ENCODE measurements at places on chromosomes 1 and 21.

DNA sequence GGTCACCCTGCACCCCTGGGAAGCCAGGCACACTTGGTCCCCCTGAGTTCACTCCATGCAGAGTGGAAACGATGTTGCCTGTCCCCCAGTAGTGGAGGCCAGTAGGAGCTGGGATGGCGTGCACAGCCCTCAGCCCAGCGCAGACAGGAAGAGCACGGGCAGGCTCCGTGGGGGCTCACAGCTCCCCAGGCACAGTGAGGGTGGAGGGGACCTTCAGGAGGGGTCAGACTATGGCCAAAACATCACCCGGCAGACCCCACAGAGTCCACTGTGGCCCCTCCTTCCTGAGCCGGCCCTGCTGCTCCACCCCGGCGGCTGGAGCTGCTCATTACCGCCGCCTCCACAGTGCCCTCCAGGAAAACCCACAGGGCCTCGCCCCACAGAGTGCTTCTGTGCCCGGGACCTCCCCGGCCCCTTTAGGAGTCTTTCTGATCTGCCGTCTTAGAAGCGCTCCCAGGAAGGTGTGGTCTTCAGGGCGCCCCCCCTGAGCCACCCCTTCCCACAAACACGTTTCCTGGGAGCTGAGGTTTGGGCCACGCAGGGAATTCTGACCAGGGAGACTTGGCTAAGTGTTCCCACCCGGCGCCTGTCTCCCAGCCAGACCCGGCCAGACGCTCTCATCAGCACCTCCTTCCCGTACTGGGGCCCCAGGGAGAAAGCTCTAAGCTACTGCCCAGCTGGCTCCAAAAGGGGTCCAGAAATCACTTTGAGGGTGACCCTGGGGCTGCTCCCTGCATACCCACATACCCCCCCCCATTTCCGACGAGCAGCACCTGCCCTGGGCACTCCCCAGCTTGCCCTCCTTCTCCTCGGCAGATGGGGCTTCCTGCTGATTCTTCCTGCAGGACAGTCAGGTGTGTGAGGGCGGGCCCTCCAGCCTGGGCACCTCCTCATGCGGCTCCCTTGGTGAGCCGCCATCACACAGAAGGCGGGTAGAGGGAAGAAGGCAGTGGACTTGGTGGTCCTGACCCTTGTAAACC lies 38.8 kb downstream of the RIPK4 start:
- no peak for DNase-seq

DNA sequence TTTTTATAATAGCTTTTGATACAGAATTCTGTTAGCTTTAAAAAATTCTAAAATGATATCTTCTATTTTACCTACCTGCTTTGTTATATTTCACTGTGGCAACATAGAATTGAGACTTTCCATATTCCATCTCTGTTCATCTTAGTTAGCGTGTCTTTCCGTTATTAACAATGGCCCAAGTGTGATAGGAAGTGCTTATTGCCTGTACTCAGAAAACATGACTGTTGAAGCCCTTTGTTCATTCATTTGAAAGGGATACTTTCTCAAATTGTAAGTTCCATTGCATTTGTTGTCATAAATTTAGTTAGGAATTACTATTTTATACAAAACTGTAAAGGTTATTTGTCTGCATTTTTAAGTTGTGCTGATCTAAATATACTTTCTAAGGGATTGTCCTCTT lies 73.1 kb downstream of the LAMC1 start:
- DNase-seq, result no peak

- DNase-seq, result no peak
Measured at GRCh38 chr1:10856863-10857598, 60.6 kb upstream of the CASZ1 start.

- no peak for DNase-seq
Measured at GRCh38 chr21:33189237-33189636, 40.5 kb upstream of the IFNAR2 start.

DNA sequence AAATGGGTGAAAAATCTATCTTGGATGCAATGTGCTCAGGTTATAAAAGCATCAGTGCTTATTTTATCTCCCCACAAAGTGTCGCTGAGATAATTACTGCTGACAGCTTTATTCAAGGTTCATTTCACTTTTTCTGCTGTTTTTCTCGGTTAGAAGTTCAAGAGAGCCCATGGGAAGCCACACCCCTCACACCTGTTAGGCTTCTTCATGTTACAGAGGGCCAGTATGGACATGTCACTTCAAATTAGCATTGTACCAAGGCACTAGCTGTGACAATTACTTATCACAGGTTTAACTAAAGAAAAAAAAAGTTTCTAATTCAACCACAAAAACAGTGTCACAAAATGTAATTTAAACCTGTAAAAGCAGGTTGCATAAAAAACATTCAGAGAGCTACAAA lies 187.3 kb upstream of the DMRTA2 start:
- no peak for DNase-seq

DNA sequence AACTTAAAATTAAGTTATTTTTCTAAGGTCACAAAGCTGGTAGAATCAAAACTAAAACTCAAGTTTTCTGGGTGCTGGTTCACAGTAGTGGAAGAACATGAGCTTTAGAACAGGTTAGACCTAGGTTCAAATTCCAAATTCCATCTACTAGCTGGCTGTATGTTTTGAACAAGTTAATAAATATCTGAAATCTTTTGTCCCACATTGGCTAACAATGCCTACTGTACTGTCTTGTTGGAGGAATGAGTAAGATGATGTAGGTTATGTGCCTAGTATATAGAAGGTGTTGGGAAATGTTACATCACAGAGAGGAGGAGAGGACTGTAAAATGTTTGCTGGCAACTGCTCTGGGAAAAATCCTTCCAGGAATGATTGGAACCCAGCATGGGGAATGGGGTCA lies 14.0 kb upstream of the CD247 start:
- DNase-seq, result no peak

GRCh38 chr1:43879414-43879813 lies 54.2 kb upstream of the ARTN start:
- no peak for DNase-seq

DNA sequence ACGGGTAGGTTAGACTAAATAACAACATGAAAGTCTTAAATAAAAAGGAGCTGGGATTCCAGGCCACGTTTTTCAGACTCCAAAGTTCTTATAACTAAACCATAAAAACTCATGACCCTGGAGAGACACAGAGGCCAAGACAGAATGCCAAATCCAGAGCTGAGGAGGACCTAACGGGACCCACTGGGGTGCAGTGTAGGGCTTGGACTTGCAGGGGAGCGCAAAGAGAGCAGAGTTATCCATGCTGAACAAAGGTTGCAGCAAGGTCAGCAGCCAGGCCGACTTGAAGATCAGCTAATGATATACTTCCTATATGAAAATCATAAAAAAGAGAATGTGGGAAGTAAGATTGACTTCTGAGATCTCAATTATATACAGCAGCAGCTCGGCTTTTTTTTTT lies 237.1 kb downstream of the TM2D1 start:
- no peak for DNase-seq

DNA sequence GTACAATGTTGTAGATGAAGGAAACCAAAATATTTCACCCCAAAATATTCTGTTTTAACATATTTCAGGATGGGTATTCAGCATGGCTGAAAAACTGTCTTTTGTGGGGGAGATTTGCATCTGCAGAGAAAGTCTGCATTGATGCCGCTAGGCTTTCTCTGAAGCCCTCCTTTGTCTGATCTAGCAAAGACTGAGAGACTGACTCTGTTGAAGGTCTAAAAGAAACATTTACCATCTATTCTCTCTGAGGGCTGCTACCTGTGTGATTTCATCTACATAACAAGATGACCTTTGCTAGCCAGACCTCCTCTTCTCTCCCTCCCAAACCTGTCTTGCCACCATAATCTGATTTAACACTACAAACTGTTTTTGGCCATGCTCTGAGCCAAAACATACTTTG lies 12.4 kb upstream of the MT1HL1 start:
- DNase-seq, result no peak

DNA sequence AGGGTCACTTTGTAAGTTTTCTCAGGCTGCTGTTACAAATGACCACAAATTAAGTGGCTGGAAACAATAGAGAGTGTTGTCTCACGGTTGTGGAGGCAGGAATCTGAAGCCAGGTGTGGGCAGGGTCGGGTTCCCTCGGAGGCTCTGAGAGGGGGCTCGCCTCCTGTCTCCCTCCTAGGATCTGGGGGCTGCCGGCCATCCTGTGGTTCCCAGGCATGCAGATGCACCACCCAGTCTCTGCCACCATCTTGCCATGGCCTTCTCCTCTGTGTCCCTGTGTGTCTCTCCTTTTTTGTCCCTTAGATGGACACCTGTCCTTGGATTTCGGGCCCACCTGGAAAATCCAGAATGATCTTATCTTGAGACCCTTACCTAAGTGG lies 4.8 kb downstream of the TP73 start:
- no peak for DNase-seq

- no peak for DNase-seq
Measured at GRCh38 chr1:228345201-228345930, 61.3 kb downstream of the TRIM11 start.

GRCh38 chr1:45329445-45329844 lies 2.8 kb downstream of the HPDL start:
- DNase-seq, result no peak

DNA sequence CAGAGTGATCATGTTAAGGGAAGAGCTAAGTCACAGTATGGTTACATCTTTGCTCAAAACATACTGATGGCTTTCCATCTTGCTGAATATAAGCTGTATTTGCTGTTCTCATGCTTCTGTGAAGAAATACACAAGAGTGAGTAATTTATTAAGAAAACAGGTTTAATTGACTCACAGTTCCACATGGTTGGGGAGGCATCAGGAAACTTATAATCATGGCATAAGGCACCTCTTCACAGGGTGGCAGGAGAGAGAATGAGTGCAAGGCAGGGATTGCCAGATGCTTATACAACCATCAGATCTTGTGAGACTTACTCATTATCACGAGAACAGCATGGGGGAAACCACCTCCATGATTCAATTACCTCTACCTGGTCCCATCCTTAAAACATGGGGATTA lies 24.4 kb upstream of the RGS5 start:
- no peak for DNase-seq

DNA sequence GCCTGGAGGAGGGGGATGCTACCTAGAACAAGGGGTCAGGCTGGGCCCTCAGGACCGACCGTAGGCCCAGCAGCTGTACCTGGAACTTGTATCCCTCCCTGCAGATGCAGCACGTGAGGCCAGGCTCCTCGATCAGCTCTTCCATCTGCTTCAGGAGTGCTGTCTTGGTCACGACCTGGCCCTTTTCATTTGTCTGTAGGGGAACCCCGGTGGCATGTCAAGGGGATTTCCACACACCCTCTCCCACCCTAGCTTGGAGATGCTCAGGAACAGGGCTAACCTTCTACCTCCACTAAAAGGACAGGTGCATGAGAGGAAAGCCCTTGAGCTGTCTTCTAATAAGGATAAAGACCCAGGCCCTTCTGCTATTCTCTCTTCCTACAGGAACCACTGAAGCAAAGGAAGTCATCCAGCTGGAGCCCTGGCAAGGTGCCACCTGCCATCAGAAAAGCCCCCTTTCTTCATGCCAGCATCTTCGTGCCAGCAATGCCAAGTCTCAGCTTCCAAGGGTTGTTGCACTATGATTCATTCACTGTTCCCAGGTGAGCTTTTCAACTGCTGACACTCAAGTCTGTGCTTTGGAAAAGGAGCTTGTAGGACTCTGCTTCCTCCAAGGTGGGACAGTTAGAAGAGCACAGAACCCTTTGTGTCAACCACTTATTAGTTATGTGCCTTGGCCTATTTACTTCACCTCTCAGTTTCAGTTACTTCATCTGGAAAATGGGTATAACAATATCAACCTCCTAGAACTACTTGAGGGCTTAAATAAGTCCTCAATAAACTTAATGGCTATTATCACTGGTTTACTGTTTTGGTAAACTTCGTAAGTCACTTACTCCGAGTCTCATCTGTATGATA lies 122.1 kb downstream of the UBR4 start:
- no peak for DNase-seq

DNA sequence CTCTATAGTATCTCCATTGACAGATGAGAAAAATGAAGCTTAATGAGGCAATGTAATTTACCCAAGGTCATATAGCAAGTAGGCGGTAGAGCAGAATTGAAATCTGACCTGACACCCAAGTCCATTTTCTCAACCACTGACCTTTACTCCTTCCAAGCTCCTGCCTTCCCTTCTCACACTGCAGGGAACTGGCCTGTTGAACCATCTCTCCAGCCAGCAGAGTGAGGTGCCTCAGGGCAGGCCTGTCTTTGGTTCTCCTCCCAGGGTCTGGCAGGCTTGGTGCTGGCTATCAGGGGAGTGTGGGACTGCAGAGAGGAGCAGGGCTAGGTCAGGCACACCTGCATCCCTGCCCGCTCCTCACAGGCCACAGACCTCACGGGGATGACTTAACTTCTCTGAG lies 126.8 kb downstream of the BEND5 start:
- no peak for DNase-seq

DNA sequence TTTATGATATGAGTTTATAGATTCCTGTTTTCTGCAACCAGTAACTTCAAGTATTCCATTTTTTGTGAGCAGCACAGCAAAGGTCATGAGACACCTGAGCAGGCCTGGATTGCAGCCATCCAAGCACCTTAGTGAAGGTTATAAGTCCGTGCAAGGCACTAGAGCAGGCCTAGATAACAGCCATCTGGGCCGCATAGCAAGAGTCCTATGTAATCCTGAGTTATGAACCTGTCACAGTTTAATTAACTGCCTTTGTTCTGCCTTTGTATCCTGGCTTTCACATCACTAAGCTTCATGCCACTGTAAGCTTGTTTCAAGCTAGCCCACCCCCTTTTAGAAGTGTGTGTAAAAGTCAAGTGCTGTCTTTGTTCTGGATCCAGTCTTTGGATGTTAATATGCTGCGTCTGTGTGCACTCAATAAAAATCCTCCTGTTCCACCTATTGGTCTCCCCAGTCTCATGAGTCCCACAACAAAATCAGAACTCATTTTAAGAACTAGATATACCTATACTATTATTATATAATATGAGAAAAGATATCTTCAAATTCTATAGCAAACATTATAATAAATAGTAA lies 556.2 kb upstream of the CHRM3 start:
- DNase-seq, result no peak

DNA sequence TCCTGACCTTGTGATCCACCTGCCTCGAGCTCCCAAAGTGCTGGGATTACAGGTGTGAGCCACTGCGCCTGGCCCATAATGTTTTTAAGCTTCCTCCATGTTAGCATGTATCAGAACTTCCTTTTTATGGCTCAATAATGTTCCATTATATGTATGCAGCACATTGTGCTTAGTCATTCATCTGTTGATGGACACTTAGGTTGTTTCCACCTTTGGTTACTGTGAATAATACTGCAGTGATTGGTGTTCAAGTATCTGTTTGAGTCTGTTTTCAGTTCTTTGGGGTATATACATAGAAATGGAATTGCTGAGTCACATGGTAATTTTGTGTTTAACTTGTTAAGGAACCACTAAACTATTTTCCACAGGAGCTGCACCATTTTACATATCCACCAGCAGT lies 17.7 kb downstream of the CMPK1 start:
- no peak for DNase-seq
